ENCODE measurements at places on chromosomes 1 and 21. TPM values are rescaled to one million over a fixed set of nuclear protein-coding genes. Genes with fewer than 3 reads are reported as not detected.

DNA sequence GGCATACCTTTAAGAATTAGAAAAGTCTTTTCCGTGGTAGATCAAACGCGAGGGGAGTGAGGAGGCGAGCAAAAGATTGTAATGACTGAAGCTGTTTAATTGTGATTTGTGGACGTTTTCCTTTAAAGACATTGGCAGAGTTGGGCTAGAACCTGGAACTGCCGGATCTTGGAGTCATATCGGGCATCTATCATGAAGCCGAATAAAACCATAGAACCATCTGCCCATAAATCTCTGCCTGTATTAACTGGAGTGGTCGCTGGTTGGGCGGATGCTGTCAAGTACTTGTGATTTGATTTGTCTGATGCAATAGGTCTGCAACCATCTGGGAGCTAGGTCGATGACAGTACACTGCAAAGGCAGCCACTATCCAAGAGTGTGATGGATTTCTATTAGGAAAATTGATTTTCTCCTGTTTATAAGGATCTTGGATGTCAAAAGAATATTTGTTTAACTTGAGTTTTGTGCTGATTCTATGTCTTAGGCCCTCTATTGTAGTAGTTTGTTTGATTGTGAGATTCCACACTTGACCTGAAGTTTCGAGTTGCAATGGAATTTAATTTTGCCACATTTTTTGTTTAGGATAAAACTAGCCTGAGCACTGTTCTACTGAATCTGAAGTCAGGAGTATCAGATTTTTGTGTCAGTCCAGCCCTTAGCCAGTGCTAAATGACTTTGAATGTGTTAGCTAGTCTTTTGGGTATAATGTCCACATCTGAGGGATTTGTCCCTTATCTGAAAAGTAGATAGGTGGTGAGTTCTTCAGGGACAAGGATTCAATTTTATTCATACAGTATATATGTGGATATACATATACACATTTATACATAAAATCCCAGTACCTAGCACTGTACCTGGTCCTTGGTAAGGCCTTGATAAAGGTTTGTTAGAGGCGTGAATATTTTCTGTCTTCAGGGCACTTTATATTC, 1.2 kb downstream of the SARS1 start:
- DNase-seq, result no peak

TMOD4 gene
- total RNA-seq, result not detected

ARMH1 gene
- 3.6 TPM for total RNA-seq

GRCh38 chr1:227242811-227243682, 75.2 kb downstream of the CDC42BPA start:
- no peak for DNase-seq
